Ammon's horn (tissue), 1 donor: ENCODE measurements at places on chromosomes 13 and 19.

DNA sequence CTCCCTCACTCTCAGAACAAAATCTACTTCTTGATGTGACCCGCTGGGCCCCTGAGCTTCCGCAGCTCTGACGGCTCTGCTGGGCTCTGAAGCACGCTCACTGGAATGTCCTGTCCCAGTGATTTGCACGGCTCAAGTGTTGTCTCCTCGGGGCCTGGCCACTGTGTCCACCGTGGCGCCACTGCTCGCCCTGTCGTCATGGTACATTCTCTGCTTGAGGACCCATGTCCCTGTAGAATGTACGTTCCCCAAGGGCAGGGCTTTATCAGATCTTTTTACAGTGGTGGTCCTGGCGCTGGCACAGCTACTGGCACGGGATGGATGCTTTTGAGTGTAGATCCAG lies 12.1 kb downstream of the KLHL26 start:
- no peak for DNase-seq

DNA sequence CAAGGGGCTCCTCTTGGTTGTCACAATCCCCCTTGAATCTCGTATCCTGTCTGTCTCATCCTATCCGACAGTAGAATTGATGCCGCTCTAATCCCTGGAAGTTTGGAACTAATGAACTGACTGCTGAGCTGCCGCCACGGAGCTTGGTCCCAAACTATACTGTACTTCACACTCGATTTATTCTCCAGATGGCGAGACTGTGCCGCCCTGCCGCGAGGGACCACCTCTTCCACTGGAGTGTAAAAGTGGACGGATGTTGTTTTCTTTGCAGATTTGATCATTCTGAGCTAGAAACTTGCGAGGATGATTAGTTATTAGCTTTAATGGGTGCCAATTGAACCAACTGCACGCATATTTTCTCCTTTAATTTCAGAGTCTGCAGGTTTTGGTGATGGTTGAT lies 117.2 kb downstream of the ZIC5 start:
- no peak for DNase-seq

- DNase-seq: peak; percentile 70
Measured at GRCh38 chr19:35299523-35300338, 7.8 kb downstream of the MAG start.

DNA sequence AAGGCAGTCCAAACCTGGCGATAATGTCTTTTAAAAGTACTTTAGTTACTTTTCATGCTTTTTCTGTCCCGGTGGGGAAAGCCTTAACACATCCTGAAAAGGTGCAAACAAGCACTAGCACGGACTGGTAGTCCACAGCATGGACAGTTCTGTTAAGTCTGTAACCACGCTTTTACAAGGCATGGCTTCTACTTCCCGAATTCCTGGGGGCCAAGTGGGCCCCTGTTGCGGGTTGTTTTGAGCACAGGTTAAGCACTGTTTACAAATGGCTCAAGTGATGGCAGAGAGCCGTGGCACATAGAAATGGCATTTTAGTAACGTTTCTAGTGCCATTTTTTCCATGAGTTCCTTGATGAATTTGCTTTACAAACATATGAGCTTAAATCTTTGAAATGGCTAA lies 37.6 kb downstream of the ZNF493 start:
- no peak for DNase-seq

DNA sequence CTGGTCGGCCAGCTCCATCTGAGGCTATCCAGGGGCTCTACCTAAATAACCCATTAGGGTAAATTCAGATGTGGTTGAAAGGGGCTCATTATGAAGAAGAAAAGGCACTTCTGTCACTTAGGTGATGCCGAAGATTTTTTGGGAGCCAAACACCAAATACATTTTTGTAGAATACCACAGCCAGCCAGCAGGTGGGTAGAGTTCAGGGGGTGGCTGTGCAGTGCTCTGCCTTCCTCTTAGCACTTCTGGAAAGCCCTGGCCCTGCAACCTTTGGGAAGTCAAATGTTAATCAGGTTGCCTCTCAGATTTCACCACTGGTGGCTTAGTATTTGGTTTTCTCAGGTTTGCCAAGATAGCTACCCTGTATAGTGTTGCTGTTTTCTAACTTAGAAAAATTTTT lies 18.5 kb upstream of the GPR18 start:
- DNase-seq: no peak

DNA sequence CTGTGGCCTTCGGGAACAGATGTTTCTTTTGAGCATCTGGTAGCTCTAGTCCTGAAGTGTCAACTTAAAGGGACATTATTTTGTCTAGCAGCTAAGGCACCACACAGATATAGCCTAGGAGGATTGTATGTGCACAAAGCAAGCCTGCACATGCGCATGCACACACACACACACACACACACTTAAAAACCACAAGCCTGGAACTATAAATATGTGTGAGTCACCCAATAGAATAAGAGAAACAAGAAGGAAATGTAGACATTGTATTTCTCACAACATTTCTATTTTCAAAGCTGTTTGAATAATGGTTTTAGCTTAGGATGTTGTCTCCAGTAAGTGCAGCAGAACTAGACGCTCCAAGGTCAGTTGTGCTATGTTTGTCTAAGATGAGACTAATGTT lies 516.5 kb downstream of the SUCLA2 start:
- no peak for DNase-seq

GRCh38 chr13:74530011-74530410 lies 395.8 kb upstream of the KLF12 start:
- no peak for DNase-seq

DNA sequence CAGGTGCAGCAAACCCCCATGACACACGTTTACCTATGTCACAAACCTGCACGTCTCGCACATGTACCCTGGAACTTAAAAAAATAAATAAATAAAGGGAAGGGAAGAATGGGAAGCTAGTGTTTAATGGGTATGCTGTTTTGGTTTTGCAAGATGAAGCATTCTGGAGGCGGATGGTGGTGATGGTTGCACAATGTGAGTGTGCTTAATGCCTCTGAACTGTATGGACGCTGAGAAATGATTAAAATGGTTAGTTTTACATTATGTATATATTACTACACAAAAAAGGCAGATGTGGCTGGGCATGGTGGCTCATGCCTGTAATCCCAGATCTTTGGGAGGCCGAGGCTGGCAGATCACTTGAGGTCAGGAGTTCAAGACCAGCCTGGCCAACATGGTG lies 17.8 kb downstream of the NFILZ start:
- DNase-seq: no peak

GRCh38 chr19:30675086-30675485 lies 302.9 kb downstream of the ZNF536 start:
- no peak for DNase-seq

DNA sequence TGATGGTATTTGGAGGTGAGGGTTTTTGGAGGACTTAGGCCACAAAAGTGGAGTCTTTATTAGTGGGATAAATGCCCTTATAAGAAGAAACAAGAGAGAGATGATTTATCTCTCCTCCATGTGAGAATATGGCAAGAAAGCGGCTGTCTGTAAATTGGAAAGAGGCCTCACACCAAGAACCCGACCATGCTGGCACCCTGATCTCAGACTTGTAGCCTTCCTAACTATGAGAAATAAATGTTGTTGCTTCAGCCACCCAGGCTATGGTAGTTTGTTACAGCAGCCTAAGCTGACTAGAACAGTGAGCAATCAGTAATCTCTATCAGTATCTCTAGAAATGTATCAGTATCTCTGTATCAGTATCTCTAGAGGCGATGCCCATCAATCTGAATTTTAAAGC lies 287.1 kb downstream of the OXGR1 start:
- DNase-seq: no peak

DNA sequence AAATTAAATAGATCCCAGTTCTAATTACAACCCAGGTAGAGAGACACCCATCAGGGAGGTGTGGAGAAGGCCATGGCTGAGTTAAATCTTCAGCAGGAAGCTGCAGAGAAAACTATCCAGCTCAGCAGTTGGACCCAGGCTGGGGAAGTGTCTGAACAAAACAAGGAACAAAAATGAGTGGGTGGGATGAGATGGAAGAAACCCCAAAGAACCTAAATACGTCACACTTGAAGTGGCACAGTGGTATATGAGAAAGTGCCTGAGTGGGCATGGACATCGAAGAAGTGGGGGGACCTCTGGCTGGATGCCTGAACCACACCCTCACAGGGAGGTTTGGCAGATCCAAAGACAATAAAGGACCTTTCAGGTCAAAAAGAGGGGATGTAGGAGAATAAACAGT lies 3.5 kb upstream of the EPHX3 start:
- DNase-seq: no peak

DNA sequence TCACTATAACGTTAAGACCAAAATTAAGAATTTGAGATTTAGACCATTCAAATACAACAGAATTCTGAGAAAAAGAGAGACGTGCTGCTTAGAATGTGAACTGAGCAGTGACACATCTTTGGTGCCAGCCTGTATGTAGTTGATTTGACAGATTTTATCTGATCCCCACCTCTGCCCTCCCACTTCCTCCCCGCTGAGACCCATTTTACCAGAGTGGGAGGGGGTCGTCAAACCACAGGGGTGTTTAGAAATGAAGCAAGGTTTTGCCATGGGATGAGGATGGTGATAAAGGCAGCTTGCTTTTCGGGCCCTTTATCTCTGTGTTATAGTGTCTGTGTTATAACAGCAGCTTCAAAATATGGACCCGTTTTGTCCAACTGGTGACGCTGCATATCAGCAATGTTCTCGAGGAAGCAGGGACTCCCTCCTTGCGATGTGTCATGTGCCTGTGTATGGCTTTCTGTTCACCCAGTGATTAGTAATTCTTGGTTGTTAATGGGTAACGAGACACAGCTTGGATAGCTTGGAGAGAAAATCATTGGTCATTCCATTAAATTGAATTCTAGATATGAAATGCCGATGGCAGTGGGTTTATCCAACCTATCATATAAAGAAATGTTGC lies 125.0 kb downstream of the HS6ST3 start:
- DNase-seq: no peak

- DNase-seq: no peak
Measured at GRCh38 chr13:86085890-86086289, 286.7 kb upstream of the SLITRK6 start.

- no peak for DNase-seq
Measured at GRCh38 chr19:55041627-55042343, 3.7 kb upstream of the GP6 start.

- DNase-seq: no peak
Measured at GRCh38 chr19:41606215-41606837, 20.5 kb downstream of the CEACAM4 start.

GRCh38 chr19:29379257-29380021 lies 146.4 kb upstream of the VSTM2B start:
- no peak for DNase-seq

- no peak for DNase-seq
Measured at GRCh38 chr13:73090116-73090822, 31.5 kb downstream of the KLF5 start.
